ENCODE measurements at places on chromosomes 7 and 10.
A peak's percentile ranks its signal among the peaks of the same experiment; 100 is the strongest.

- DNase-seq: no peak
Observed at GRCh38 chr10:93751124-93751523, 6.6 kb upstream of the LGI1 start.

DNA sequence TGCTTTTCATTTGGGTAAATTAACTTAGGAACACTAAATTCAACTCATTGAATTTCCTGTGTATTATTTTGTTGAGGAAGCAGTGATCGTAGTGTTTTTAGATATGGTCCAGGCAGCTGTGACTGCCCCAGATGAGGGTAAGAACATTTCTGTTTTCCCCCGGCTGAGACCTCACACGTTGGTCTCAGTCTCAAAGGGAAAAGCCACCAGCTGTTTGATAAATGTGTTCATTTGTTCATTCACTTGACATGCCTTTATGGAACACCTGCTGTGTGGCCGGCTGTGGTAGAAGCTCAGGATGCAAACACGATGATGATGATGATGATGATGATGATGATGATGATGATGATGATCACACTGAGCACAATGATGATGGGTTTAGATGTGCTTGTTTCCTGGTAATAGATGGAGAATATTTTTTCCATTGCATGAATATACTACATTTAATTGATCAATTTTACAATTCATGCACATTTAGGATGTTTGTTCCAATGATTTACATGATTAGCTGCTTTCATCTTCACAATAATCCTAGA, 125.6 kb upstream of the ZNF32 start:
- no peak for DNase-seq

- DNase-seq: no peak
Observed at GRCh38 chr10:61765176-61766087, 102.7 kb downstream of the CABCOCO1 start.

- DNase-seq: no peak
Observed at GRCh38 chr10:43869669-43870322, 221.1 kb upstream of the ZNF32 start.

DNA sequence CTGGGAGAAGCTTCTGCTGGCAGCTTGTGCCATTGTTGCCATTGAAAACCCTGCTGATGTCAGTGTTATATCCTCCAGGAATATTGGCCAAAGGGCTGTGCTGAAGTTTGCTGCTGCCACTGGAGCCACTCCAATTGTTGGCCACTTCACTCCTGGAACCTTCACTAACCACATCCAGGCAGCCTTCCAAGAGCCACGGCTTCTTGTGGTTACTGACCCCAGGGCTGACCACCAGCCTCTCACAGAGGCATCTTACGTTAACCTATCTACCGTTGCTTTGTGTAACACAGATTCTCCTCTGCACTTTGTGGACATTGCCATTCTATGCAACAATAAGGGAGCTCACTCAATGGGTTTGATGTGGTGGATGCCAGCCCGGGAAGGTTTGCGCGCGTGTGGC, 220.7 kb downstream of the ADK start:
- no peak for DNase-seq

DNA sequence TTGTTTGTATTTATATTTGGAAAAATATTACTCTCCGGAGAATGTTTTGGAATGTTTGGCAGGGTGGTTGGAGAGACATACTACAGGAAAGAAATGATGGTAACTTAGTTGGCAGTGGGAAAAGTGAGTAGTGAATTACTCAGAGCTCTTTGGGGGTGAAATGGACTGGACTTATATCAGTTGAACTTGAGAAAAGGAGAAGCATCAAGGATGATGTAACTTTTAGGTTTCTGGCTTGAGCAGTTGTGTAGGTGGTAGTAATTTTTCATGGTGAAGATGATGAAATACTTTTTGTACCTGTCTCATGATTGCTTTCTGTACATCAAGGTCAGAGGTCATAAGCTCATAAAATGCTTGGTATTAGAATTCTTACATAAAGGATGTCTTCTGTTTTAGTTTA, 617.2 kb downstream of the AUTS2 start:
- DNase-seq: no peak

DNA sequence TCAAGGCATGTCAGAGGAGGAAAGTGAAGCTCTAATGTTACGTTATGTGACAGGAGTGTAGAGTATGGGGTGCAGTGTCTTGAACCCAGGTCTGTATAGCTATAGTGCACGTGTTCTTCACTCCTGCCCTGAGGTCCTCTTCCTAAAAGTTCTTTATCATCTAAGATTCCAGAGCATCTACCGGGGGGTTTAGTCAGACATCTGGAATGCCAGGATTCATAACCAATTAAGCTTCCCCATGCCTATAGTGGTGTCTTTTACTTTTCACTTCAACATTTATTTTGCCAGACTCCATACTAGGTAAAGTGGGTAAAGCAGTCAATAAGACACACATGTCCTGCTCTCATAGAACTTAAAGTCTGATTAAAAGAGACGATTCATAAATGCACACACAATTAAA, 22.4 kb downstream of the PPP1R3C start:
- no peak for DNase-seq

DNA sequence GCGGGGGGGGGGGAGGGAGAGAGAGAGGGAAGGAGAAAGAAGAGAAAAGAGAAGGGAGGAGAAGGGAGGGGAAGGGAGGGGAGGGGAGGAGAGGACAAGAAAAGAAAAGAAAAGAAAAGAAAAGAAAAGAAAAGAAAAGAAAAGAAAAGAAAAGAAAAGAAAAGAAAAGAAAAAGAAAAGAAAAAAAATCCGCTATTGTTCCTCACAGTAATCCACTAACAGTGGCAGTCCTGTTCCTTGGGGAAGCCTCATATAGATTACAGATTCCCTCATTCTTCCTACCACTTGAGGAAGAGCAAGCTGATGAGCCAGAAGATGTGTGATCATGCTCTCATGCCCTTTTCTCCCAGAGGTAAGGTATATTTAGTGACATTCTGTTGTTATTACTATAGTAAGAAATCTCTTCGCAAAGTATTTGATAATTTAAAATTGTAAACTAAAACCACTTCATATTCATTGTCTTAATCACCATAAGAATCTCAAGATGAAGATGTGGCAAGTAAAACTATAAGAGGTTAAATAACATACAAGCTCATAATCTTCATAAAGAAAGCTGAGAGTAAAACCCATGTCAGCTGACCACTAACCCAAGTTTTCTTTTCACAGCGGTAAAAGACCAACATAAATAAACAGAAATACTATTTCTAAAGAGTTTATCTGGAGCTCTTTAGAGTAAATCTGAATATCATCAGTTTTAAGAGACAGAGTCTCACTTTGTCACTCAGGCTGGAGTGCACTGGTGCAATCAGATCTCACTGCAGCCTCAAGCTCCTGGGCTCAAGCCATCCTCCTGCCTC, 128.1 kb downstream of the JMJD1C start:
- DNase-seq: no peak

- peak; percentile 26 for DNase-seq
Observed at GRCh38 chr10:92291921-92292845, 1.2 kb downstream of the MARCHF5 start.

DNA sequence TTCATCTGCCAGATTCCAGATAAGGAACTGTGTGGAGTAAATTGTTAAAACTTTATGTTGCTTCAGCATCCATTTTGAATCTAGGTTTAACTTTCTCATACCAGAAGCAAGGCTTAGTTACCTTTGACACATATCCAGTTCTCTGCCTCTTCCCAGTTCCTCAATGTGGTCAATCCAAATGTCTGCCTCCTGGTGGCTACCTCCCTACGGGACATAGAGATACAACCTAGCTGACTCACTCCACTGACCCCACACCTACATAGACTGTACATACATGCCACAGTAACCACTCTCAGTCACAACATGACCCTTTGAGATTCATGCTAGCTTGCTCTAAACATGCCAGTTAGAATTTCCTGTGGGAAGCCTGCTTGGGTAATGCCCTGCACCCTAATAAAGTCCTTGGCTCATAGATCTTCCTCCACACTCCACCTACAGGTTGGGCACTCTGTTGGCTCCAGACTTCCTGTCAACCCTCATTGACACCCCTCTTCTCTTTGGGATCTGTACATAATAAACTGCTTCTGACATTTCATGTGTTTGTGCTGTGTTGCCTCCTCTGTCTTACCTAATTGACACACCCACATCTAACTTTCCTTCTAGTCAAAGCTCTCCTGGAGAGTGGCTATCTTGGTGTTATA, 278.1 kb downstream of the HTR7 start:
- DNase-seq: no peak

GRCh38 chr10:84098667-84099066, 40.6 kb upstream of the GHITM start:
- no peak for DNase-seq

DNA sequence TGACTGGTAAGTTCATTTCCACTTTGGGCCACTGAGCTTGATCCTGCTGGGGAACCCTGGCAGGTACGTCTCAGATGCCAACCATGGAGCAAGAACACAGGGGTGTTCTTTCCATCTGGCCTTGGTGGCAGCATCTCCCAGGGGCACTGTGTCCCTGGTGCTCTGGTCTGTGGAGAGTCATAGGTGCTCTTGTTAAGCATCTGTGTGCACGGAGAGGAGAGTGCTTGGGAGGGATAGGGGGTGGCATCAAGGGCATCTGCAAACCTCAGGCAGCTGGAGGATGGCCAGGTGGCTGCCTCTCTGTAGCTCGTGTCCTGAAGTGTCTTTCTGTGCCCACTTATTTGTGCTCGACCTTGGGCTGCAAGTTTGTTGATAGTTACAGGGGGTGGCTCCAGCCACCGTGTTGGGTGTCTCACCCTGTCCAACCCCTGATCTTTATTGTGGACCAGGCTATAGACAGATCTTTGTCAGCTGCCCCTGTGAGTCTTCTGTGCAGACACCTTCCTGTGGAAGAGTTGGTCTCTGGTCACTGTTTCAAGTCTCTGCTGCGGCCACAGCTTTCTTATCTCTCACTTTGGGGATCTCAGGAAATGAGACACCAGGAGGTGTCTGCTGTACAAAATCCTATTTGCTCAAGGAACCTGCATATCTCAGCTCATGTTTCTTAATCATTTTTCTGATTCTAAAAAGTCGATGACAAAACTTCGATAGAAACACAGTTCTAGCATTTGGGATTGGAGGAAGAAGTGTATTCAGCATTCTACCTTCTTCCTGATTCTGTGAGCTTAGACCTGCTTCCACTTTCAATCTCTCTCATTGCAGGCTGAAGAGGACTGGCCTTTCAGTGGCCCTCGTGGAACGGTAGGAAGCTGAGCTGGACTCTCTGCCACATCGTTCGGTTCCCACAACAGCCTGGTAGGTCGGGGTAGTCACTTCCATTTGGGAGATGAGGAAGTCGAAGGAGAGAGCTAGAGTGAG, 17.2 kb upstream of the GIMAP8 start:
- DNase-seq: no peak

GRCh38 chr10:104209575-104210198, 22.5 kb downstream of the CFAP43 start:
- no peak for DNase-seq

DNA sequence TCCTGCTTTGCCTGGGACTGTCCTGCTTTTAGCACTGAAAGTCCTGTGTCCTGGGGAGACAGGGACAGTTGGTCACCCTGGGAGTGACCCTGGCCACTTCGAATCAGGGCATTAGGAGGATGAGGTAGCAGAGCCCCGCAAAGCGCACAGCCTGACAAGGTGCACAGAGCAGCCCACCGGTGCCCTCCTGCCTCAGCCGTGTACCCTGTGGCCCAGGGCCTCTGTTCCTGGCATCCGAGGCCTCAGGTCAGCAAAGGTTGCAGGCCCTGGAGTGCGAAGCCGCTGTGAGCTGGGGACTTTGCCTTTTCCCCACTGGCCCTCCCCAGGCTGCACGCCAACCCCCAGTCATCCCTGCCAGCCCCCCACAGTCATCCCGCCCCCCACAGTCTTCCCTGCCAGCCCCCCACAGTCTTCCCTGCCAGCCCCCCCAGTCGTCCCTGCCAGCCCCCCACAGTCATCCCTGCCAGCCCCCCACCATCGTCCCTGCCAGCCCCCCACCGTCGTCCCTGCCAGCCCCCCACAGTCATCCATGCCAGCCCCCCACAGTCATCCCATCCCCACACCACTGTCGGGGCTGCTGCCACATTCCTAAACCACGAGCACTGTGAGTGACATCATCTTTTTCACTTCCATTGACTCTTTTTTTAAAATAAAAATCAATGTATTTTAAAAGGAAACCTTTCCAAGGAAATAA, 91.8 kb downstream of the RGS10 start:
- DNase-seq: no peak

GRCh38 chr7:139620676-139621344, 97.3 kb downstream of the CLEC2L start:
- DNase-seq: no peak

GRCh38 chr7:16431646-16432424, 10.5 kb upstream of the CRPPA start:
- no peak for DNase-seq

GRCh38 chr10:98445200-98445812, 1.4 kb downstream of the HPS1 start:
- no peak for DNase-seq

GRCh38 chr10:20380401-20380800, 516.7 kb downstream of the NEBL start:
- DNase-seq: no peak

DNA sequence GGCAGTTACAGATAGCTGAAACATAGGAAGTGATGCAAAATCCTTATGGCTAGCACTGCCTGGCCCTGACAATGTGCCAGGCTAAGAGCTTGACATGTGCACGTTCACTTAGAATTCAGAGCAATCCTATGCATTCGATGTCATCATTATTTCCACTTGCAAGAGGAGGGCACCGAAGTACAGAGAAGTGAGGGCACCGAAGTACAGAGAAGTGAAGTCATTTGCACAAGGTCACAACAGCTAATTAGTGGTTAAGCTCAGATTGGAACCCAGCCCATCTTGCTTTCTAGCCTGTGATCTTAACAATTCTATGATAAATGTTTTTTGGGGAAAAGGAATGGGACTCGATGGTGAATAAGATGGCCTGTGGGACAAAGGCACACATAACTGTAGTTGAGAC, 73.4 kb downstream of the ARHGAP22 start:
- no peak for DNase-seq

- DNase-seq: no peak
Observed at GRCh38 chr10:69232252-69232651, 12.1 kb downstream of the HKDC1 start.

DNA sequence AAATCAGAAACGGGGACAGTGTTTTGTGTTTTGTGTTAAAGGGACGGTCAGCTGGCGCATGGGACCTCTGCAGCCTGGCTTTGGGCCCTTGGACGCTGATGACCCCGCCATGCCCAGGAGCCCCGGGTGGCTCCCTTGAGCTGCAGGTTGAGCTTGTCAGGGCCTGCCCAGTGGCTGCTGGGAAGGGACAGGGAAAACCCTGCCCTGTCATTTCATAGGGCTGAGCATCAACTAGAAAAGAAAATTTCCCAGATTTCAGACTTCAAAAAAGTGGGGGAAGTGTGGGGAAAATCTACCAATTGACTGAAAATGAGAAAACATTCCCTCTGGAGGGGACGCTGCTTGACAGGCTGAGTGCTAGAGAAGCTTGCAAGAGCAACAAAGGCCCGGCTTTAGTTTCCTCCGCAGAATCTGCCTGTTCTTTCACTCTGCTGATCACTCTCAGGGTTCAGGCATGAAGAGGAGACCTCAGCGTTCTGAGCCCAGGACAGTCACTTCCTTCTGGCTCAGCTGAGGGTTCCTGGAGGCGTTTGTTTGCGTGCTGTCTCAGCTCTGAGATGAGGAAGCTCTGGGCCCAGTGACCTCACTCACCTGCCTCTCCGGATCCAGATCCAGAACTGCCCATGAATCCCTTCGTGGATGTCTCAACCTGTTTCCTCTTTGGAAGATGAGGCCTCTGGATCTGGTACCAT, 18.6 kb upstream of the DNAJB6 start:
- DNase-seq: no peak

- no peak for DNase-seq
Observed at GRCh38 chr10:112991888-112992491, 41.9 kb downstream of the TCF7L2 start.
